ENCODE measurements at places on chromosomes 6 and 20.

GRCh38 chr20:6768228-6769140 lies 998 bp downstream of the BMP2 start:
- no peak for DNase-seq

DNA sequence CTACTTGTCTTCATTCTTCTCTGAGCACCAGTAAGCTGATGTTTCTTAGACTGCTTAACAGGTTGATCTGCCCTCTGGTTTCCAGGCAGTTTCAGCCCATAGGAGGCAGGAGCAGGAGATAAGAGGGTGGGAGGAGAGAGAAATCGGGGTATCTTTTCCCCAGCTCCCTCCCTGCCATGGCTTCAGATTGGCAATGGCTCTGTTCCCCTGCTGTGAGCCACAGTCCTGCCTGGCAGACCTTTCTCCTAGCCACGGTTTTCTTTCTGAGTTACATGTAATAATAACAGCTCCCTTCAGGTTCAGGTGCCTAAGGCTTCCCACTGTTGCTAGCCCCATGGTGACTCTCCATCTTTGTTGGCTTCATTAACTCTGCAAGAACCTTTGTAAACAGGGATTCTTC lies 115.3 kb downstream of the CD83 start:
- no peak for DNase-seq

DNA sequence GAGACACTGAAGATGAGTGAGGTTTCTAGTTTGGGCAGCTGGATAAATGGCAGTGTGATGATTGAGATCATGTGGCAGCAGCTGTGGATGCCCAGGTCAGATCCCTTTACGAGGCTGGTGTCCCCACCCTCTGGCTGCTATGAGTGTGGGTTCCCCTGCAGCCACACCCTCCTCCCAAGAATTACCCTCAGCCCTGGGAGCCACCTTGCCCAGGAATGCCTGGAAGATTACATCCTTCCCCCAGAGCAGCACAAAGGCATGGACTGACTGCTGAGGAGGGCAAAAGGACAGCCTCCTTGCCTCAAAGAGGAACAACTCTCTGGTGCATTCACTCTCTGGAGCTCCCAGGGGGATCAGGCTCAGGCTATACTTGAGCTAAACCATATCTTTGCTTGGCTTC lies 15.0 kb upstream of the PKHD1 start:
- DNase-seq: no peak

DNA sequence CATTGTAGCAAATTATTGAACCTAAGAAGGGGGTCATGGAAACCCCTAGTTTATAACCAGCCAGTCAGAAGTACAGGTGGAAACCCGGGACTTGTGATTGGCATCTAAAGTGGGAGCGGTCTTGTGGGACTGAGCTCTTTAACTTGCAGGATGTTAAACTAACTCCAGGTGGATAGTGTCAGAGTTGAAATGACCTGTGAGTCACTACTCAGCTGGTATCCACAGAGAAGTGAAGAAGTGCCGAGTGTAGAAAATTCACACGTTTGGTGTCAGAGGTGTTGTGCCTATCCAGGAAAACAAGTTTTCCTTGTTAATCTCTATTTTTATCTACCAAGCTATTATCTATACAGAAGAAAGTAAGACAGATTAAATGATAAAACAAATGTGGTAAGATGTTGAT lies 179.7 kb downstream of the ADGRG6 start:
- DNase-seq: no peak

- DNase-seq: no peak
These were observed 124.4 kb upstream of the FOXQ1 start for GRCh38 chr6:1187293-1188131.

DNA sequence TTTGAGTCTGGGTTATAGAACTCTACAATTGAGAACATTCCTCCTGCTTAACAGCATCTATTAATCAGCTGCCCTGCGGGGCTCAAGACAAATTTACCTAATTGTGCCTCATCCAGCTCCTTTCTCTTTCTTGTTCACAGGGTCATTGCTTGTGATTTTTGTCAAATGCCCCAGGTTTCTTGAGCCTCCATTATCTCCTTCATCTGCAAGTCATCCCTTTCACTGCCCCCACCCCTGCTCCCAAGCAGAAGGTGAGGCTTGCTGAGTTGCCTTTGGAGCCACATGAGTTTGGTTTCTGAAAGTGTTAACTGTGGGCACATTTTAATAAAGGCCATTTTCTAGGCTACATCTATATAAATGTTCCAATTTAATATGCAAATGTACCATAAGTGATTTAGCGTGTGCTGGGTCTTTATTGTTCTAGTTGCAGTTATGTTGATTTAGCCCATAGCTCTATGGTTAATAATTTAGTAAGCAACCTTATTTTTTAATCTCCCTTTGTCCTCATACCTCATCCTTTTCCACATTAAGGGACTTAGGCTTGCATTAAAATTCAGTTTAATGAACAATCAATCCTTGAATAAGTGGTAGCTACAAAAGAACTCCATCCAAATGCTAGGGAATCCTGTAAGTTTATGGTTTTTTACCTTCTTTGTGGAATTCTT lies 56.1 kb downstream of the VSTM2L start:
- DNase-seq: no peak

- DNase-seq: no peak
These were observed 393 bp upstream of the FABP7 start for GRCh38 chr6:122778985-122779661.

DNA sequence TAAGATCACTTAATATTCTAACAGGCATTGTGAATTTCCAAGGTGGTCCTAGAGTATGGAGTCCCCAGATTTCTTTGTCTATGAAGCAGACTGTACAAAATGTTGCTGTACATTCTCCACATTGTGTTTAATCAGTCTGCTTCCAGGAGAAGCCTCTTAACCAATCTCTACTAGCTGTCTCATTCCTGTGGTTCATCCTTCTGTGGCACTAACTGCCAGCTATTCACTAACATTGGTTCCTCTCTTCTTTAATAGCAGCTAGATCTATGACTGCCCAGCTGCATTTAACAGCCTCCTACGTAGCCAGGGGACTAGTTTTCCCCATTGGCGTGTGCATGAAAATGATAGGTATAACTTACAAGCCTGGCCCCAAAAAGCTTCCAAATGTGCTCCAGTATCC lies 395.4 kb downstream of the SAMD5 start:
- DNase-seq: no peak

DNA sequence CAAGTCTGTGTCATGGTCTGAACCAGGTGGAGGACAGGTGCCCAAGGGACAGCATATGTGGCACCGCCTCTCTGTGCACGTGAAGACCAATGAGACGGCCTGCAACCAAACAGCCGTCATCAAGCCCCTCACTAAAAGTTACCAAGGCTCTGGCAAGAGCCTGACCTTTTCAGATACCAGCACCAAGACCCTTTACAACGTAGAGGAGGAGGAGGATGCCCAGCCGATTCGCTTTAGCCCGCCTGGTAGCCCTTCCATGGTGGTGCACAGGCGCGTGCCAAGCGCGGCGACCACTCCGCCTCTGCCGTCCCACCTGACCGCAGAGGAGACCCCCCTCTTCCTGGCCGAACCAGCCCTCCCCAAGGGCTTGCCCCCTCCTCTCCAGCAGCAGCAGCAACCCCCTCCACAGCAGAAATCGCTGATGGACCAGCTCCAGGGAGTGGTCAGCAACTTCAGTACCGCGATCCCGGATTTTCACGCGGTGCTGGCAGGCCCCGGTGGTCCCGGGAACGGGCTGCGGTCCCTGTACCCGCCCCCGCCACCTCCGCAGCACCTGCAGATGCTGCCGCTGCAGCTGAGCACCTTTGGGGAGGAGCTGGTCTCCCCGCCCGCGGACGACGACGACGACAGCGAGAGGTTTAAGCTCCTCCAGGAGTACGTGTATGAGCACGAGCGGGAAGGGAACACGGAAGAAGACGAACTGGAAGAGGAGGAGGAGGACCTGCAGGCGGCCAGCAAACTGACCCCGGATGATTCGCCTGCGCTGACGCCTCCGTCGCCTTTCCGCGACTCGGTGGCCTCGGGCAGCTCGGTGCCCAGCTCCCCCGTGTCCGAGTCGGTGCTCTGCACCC lies 109.5 kb upstream of the RAB32 start:
- DNase-seq: no peak

DNA sequence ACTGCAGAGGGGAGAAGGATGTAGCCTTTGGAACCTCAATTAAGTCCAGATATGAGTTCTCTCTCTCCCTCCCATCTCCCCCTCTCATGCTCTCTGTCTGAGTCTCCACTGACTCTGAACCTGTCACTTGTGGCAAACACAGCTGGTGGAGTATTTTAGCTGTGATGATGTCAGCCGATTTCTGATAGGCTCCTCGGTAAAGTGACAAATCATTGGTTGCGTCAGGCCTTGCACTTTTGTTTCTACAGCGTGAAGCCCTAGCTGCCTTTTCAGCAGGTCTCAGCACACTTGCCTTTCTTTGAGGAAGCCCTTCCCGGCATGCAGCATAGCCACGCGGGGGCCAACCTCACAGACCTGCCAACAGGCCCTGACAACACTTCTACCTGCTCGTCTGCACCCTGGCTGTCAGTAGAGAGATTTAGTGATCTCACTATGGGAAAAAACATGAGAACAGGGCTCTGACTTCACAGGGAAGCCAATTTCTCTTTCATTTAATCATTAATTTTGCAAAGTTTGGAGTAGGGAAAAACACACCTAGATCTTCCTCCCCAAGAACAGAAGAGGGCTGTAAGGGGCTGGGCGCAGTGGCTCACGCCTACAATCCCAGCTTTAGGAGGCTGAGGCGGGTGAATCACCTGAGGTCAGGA lies 84.4 kb downstream of the GMPR start:
- peak; percentile 56 for DNase-seq

- no peak for DNase-seq
These were observed 102.8 kb downstream of the NRSN1 start for GRCh38 chr6:24228681-24229255.

DNA sequence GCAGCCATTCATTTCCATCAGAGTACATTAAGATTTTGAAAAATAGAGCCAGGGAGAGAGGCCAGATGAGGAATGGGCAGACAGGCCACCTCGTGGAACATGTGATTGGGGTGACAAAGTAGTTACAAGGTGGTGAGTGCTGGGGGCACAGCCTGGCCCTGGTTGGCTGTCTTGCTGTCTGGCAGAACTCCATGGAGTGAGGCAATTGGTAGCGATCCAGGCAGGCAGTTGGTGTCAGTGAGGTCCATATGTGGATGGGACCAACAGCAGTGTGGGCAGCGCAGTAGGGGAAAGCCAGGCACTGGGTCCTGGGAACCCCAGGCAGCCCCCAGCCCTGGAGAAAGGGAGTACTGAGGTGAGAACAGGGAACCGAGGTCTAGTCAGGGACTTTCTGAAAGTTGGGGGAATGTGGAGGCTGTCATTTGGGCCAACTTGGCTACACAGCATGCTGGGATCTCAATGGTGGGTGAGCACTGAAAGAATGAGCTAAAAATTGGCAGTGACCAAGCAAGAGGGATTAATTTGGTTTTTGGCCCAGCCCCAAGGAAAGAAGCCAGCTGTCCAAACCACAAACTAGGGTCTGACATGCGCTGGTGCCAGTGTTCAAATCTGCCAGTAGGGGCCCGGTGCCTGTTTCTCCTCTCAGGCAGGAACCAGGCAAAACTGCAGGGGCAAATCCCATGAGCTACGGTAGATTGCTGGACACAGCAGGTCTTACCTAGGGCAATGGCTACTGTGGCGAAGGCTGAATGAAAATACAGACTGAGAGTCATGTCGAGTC lies 61.4 kb upstream of the E2F3 start:
- DNase-seq: no peak

- no peak for DNase-seq
These were observed 59.9 kb downstream of the SNAI1 start for GRCh38 chr20:50042370-50043313.

- DNase-seq: no peak
These were observed 366.5 kb downstream of the QKI start for GRCh38 chr6:163780994-163781393.
